Peyer's patch (tissue), 4 donors: ENCODE measurements at places on chromosomes 4 and X. TPM values are rescaled to one million over a fixed set of nuclear protein-coding genes. Genes with fewer than 3 reads are reported as not detected.

Gene RAB39B
- not detected for total RNA-seq

Gene STPG2
- total RNA-seq, result not detected

Gene EGF
- total RNA-seq, result 1.2 TPM

Gene SSX4
- total RNA-seq, result not detected

Gene RBM47
- total RNA-seq, result 423 TPM

Gene CDKN2AIP
- total RNA-seq, result 18.4 TPM
